ENCODE measurements at places on chromosomes 13 and 19.
A peak's percentile ranks its signal among the peaks of the same experiment; 100 is the strongest.

GRCh38 chr13:113841353-113841650 is 22.6 kb downstream of the GAS6 start:
- DNase-seq = no peak

- DNase-seq = no peak
Observed at GRCh38 chr13:43200736-43201135, 177.3 kb downstream of the DNAJC15 start.

GRCh38 chr13:107864543-107865317 is 350.6 kb downstream of the LIG4 start:
- DNase-seq = peak; percentile 57

DNA sequence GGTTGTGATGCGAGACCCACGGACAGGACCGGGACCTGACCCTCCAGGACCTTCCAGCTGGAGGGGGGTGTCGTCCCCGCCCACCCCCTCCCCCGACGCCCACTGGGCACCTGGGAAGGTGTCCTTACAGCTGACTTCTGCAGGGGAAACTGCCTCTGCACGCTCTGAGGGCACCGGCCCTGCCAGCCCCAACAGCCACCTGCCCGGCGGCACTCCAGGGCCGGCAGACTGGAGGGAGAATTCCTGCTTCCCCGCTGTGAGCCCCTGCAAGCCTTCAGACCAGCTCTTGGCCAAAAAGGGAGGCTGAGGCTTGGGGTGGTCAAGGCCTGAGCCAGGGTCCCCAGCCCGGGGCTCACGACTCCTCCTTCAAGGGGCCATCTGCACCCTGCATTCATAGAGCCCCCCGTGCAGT is 1.2 kb downstream of the CNN2 start:
- DNase-seq = no peak

DNA sequence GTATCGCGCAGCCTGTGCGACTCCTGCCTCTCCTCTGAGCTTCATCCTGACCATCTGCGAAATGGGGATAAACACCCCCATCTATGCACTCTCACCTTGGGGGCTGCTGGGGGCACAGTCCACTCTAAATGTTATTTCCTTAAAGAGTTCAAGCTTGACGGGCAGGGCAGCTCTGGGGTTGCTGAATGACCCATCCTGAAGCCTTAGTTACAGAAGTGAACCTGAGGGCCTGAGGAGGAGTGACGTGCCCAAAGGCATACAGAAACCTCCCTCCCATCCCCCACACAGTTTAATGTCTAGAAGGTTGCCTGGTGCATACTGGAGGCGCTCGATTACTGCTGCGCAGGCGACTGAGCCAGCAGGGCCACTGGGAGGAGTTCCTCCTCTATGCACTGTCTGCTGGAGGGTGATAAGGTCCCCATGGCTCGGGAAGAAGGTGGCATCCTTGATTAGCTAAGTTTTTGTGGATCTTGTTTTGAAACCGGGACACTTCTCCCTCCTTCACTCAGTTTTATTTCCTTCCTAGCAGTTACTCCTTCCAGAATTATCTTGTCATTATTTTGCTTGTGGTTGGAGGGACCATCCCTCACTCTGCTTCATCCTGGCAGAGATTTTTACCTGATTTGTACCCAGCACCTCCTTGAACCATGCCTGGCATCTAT is 572 bp upstream of the FKBP8 start:
- DNase-seq = peak; percentile 48

GRCh38 chr19:35519291-35519690 is 5.8 kb upstream of the DMKN start:
- no peak for DNase-seq

- no peak for DNase-seq
Observed at GRCh38 chr19:11378319-11379189, 4.1 kb downstream of the SWSAP1 start.

DNA sequence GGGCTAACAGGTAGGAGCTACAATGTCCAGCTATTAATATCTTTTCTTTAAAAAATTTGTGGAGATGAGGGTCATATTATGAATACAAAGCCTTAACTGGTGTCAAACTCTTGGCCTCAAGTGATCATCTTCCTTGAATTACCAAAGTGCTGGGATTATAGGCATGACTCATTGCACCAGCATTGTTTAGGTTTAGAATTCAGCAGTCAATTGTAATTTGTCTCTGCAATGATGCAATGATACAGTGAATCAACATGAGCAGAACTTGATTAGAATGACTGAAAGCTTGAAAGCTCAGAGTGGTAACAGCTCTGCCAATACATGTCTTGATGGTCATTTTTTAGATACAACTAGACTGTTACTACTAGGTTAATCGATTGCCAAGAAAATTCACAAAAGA is 752.8 kb upstream of the MIR17HG start:
- DNase-seq = peak; percentile 26

- DNase-seq = no peak
Observed at GRCh38 chr13:40458720-40458990, 207.8 kb downstream of the FOXO1 start.

GRCh38 chr13:106159295-106160195 is 375.9 kb downstream of the EFNB2 start:
- no peak for DNase-seq

DNA sequence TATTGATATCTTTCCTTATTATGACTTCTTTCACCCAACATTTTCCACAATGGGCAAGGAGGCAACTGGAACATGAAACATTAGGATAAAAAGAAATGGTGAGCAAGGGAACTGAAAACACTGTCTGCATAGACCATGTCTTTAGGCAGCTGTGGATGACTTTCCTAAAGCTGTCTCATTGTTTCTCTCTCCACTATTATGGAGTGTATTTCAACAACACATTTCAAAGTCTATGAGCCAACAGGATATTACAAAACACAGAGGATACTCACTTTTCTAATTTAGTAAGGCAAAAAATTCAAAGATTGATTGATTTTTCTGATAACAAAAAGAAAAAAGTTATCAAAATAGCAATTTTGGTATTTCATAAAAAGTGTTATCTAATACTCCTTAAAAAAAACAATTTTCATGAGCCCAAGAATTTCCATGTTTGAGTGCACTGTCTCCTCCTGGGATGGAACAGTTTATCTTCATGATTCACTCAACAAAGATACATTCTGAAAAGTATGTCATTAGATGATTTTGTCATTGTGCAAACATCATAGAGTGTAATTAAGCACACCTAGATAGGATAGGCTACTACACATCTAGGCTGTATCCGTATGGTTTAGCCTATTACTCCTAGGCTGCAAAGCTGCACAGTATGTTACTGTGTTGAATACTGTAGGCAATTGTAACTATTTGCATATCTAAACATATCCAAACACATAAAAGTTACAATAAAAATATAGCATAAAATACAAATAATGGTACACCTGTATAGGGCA is 1568.4 kb downstream of the SLITRK5 start:
- no peak for DNase-seq

GRCh38 chr13:44710576-44710975 is 134.4 kb upstream of the TSC22D1 start:
- peak; percentile 51 for DNase-seq

- no peak for DNase-seq
Observed at GRCh38 chr19:7605490-7606222, 10.0 kb downstream of the CAMSAP3 start.

DNA sequence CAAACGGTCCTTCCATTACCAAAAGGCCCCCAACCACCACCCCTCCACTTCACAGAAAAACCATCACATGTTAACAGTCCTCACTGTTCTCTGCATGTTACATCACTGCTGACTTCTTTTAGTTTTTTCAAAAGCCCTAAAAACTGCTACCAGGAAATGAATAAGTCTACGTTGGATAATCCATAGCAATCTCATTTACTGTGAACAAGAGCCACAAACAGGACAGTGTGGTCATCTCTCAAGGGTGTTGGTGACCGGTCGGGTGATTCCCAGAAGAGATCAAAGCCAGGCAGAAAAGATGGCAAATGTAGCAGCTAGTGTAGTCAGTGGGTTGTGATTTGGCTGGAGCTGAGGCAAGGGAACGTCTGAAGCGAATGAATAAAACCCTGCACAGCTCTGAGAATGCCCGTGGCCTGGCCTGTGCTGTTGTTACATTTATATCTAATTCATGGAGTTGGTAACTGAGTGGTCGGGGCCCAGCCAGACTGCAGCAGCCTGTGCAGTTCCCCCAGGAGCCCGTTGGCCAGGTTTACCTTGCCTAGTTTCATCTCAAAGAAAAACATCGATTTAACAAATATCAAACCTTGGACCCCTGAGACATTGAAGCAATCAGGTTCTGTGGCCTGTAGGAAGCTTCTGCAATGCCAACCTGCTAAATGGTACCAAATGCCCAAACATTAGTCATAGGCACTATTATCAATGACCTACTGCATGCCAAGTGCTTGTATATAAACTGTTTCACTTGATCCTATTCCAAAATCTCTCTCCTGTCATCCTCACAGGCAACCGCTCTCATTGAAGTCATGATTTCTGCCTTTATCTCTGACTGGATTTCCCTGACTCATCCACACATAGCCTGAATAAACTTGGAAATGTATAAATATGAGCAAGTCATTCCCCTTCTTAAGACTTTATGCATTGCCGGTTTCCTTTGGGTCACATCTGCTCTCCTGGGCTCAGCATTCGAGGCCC is 153.8 kb upstream of the SERP2 start:
- no peak for DNase-seq

DNA sequence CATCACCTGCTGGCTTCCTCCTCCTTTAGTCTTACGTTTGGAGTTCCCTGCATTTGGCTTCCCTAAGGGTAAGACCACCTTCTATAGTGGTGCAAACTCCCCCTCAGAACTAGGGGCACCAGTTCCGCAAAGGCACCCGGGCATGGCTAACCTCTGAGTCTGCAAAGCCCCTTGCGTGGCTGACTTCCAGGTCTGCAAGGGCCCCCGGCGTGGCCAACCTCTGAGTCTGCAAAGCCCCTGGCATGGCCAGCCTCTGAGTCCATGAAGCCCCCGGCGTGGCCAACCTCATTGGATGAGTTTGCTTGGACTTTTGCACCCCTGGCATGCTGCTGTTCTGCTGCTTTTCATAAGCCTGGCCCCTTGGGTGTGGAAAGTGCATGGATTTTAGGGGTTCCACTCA is 5.1 kb downstream of the MCF2L start:
- no peak for DNase-seq

DNA sequence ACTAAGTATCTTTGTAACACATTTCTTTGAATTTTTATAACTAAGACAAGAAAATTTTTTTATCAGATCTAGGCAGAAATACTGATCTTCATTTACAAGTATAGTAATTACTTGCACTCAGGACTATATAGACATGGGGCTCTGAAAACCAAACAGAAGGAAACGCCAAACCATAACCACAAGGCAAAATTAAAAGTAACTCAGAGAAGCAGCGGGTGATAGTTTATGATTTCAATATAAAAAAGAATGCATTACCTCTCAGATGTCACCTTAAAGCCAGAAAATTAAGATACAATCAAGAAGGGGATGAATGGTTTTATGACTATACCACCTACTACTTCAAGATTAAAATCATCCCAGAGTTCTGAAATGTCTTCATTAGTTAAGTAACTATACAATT is 6.7 kb downstream of the SHISA2 start:
- DNase-seq = no peak

- DNase-seq = no peak
Observed at GRCh38 chr13:21676611-21677021, 5.7 kb downstream of the FGF9 start.

- no peak for DNase-seq
Observed at GRCh38 chr19:39867133-39867532, 21.0 kb upstream of the FBL start.

DNA sequence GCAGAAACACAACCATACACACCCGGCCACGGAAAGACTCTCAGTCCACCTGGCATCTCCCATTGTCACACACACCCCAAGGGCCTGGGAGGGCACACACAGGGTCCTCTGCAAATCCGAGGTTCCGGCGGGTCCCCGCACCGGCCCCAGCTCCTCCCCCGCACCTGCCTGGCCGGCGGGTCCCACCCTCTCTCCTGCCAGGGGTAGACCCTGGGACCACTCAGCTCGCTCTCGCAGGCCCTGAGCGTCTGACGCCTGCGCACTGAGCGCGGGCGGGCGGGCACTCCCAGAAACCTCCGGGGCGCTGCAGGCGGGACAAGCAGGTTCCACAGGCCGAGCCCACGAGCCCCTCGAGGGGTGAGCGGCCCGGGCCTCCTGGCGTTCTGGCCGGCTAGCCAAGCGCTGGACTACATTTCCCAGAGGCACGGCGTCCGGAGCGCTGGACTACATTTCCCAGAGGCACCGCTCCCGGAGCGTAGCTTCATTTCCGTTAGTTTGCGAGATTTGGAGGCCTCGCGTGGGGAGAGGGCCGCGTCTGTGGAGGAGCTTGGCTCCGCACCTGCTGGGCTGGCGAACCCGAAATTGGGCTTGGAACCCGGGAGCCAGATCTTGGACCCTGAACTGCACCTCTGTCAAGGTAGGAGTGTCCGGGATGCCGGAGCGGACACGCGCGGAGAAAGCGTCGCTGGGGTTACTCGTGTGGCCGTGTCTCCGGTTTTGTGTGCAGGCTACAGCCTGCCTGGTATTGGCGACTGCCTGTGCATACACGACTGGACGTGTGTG is at the start of gene ZNF420:
Gene ZNF420 (plus strand): TSS at position 500 of the 783 bp plus-strand sequence. CDS start 10,686 bp downstream, outside the sequence.
- peak; percentile 88 for DNase-seq

DNA sequence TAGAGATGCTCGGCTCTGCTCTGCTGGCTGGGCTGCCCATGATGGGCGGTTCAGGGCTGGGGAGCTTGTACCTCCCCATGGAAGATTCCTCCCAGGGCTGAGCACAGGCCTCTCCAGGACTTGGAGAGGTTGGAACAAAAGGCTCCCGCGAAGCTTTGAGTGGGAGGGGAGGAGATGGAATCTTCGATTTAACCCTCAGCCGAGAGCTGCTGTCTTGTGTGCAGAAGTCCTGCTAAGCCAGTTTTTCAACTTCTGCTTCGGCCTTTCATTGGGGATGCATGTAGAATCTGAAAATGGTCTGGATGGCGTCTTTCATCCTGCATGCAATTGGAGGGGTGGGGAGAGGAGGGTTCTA is 163.3 kb downstream of the KDM4B start:
- DNase-seq = no peak

DNA sequence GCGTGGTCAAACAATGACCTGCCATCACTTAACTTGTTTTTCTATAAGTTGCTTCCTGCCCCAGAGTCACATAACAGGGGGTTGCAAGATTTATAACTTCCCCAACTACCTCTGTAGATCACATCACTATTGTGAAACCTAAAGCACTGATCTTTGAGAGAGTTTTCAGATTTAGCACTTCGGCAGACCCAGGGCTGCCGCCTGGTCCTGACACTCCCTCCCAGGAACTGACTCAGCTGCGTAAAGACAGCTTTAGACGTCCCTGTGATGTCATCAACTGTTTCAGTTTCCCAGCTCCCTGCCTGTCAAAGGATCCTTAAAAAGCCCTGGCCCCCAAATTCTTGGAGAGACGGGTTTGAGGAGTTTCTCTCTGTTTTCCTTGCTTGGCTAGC is 33.3 kb downstream of the IGFL2 start:
- DNase-seq = no peak

GRCh38 chr19:18832306-18833140 is 764 bp downstream of the UPF1 start:
- no peak for DNase-seq

GRCh38 chr19:5134691-5135090 is 165.8 kb downstream of the KDM4B start:
- no peak for DNase-seq

DNA sequence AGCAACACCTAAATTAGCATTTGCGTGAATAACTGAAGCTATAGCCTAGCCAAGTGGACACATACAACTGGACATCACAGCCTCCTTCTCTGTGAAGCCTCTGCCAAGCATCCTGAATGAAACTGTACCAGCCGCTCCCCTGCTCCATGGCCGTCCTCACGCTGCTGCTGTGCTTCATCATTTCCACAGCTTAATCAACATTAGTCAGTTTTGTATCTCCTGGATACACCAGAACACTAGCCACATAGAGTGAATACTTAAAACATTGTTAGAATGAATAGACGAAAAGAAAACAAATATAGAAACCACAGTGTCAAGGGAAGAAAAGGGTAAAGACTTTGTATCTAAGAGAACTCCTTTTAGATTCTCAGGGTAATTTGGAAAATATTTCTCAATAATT is 1526.9 kb downstream of the EFNB2 start:
- DNase-seq = no peak
